Fibroblast of skin of back (primary cell): ENCODE measurements at places on chromosomes 4 and X.

- DNase-seq, result no peak
Measured at GRCh38 chrX:152930516-152930915, 32.6 kb downstream of the ZNF185 start.

GRCh38 chrX:153499876-153500275 is 5.1 kb downstream of the BGN start:
- DNase-seq, result no peak

GRCh38 chr4:16757080-16757521 is 141.3 kb downstream of the LDB2 start:
- peak; percentile 22 for DNase-seq

DNA sequence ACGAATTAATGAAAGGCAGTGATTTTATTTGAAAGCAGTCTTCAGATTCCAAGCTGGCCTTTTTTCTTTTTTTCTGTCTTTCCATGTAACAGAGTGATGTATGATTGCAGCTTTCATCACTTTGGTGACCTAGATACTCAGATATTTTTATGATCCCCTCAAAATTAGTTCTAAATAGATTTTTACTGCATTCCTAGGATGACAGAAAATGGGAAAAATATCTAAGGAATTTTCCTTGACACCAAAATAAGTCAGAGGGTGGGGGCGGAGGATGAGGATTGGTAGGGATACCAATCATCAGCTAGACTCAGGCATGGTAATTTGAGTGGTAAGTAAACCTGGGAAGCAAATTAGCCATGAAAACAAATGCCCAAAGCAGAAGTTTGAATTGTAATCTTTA is 11.9 kb upstream of the HMGB2 start:
- DNase-seq, result peak; percentile 84

GRCh38 chrX:19964017-19964710 is 26.7 kb downstream of the BCLAF3 start:
- no peak for DNase-seq

DNA sequence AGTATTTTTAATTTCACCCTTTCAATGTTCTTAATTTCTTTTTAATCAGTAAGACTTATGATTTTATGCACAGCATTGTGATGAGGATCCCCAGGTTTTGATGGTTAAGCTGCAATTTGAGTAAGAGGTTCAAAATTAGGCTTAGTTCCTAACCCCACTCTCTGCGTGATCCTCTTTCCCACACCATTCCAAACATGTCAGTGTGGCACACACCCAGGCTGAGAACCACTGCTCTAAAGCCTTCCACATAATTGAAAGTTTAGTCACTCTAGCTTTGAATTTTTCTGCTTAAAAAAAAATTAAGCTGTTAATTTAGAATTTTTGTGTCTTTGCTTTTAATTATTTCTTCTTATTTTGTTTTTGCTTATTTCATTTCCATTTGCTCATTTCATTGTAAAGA is 68.8 kb upstream of the SLC7A11 start:
- DNase-seq, result peak; percentile 90

DNA sequence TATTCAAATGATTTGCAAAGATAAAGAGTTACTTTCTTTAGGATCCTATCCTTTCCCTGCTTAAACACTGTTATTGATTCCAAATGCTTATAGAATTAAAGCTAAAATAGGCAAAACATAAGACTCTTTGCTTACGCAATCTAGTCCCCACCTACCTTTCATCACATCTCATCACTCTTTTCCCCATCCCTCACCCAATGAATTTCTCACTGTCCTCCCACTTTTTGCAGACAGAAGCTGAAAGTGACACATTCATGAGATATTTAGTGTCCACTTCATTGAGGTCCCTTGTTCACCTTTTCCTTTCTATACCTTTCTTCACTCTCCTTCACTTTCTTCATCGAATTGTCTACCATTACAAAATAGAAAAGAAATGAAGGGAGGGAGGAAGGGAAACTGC is 424 bp downstream of the SATL1 start:
- DNase-seq, result no peak

GRCh38 chr4:142353149-142353738 is 492.9 kb downstream of the INPP4B start:
- DNase-seq, result peak; percentile 64

DNA sequence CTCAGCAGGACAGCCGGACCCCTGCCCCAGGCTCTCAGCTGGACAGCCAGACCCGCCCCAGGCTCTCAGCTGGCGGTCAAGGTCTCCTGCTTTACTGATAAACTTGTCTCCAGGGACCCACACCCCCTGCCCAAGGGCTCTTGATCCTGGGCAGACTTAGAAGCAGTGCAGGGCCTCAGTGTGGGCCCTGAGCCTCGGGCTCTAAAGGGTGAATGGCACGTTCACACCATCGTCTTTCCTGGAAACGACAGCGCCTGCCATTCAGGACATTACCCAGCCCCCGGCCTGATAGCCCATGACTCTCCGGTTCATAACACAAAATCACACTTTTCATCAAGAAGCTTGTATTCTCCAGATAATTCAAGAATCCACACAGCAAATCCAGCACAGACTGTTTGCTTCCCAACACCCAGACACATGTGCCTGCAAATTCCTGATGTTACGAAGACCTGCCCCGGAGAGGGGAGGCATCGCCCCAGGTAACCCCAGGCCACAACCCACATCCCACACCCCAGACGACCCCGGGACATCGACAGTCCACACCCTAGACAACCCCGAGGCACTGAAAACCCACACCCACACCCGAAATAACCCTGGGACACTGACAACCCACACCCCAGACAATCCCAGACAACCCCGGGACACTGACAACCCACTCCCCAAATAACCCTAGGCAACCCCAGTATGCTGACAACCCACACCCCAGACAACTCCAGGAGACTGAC is 136.8 kb downstream of the FAM53A start:
- DNase-seq, result no peak

- peak; percentile 43 for DNase-seq
Measured at GRCh38 chrX:10615931-10616774, 4.2 kb downstream of the MID1 start.

DNA sequence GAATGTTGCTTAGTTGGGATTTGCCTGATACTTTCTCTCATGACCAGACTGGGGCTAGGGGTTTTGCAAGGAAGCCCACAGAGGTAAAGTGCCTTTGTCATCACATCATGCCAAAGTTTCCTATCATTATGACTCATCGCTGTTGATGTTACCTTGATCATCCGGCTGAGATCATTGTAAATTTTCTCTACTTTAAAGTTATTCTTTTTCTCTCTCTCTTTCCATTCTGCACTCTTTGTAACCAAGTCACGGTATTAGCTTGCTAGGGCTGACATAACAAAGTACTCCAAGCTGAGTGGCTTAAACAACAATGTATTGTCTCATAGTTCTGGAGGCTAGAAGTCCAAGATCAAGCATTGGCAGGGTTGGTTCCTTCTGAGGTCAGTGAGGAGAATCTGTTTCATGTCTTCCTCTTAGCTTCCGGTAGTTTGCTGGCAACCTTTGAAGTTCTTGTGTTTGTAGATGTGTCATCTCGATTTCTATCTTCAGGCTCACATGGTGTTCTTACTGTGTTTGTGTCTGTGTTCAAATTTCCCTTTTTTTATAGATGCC is 113.0 kb downstream of the DTHD1 start:
- DNase-seq, result no peak

- DNase-seq, result no peak
Measured at GRCh38 chr4:5203993-5204310, 152.7 kb downstream of the STK32B start.

DNA sequence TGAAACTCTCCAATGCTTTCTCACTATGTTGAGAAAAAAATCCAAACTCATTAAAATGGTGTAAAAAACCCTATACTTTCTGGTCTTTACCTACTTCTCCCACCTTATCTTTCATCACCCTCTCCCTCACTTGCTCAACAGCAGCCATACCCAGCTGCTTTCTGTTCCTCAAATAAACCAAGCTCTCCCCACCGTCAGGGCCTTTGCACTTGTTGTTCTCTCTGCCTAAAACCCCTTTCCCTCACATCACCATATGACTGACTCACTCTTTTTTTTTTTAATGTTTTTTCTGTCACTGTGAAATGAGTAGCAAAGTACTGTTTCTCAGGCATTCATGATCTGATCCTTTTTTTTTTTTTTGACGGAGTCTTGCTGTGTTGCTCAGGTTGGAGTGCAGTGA is 122.3 kb upstream of the TMEM164 start:
- no peak for DNase-seq

- no peak for DNase-seq
Measured at GRCh38 chr4:77671051-77671450, 65.4 kb downstream of the CXCL13 start.

GRCh38 chrX:107619885-107620322 is 8.4 kb upstream of the PRPS1 start:
- DNase-seq, result no peak

DNA sequence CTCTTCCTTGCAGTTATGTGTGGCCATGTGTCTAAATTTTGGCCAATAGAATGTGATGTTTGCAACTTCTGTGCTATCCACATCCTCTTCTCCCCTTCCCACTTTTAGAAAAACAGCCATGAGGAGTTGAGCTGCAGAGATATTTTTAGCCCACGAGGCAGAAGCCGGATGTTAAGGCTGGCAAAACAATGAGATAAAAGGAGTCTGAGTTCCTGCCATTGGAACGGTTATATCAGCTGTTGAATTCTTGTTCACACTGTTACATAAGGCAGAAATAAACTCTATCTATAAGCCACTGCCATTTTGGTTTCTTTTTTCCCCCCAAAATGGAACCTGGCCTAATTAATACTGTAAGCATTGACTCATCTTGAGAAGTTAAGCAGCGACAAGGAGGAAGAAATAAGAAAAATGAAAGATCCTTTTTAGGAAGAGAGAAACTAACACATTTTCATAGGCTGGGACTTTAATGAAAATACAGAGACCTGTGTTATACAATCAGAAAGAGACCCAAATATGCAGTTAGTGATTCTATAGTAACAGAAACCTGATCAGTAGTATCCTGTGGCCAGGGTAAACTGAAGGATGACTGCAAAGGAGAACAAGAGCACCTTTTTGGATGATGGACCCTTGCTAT is 200.5 kb downstream of the INPP4B start:
- DNase-seq, result peak; percentile 12

- no peak for DNase-seq
Measured at GRCh38 chrX:52979993-52980392, 21.7 kb upstream of the FAM156A start.
